ENCODE measurements at places on chromosomes 16 and 17.

GRCh38 chr16:50520451-50521245 lies 27.5 kb upstream of the NKD1 start:
- DNase-seq: no peak

- no peak for DNase-seq
Measured at GRCh38 chr17:67566656-67567055, 151.1 kb upstream of the NOL11 start.

- peak; percentile 34 for DNase-seq
Measured at GRCh38 chr16:87431926-87432325, 39.8 kb downstream of the MAP1LC3B start.

GRCh38 chr17:68033636-68034451 lies 1.7 kb upstream of the KPNA2 start:
- DNase-seq: no peak

- DNase-seq: peak; percentile 79
Measured at GRCh38 chr16:86664522-86665318, 86.4 kb downstream of the FOXL1 start.

- no peak for DNase-seq
Measured at GRCh38 chr17:39963829-39964228, 1.0 kb downstream of the GSDMA start.

DNA sequence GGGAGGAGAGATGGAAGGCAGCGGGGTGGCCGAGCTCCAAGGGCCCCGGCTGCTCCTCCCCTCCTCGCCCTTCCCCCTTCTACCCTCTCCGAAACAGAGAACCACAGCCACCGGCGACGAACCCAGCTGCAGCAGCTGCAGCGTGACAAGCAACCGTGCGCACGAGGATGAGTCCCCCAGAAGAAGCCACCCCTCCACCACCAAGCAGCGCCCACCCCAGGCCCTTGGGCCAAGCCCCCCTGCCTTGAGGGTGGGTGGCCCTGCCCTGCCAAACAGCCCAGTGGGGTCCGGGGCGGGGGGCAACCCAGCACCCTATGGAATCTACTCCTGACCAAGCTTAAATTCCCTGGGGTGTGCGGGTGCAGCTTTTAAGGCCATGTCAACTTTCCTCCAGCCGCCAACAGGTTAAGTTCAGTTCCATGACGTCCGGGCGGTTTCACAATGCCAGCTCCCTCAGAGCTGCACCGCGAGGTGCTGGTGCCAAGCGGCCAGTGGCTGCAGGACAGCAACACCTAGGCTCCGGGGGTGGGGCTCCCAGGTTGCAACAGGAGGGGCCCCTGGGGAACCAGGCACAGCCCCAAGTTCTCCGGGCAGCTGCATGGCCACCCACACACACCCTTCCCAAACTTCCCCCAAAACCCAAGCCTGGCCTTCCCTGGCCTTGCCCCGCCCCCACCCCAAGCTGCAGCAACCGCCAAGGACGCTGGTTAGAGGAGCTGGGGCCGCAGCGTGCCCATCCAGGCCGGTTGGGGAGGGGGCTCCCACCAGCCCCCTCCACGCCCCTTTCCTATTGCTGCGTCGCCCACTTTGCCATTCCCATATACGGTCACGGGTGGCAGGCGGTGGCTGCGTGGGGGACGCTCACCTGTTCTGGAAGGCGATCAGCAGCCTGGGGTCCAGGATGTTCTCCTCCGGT lies 2.0 kb downstream of the CBX4 start:
- DNase-seq: no peak

GRCh38 chr17:49667854-49668253 lies 10.0 kb downstream of the SPOP start:
- DNase-seq: no peak

DNA sequence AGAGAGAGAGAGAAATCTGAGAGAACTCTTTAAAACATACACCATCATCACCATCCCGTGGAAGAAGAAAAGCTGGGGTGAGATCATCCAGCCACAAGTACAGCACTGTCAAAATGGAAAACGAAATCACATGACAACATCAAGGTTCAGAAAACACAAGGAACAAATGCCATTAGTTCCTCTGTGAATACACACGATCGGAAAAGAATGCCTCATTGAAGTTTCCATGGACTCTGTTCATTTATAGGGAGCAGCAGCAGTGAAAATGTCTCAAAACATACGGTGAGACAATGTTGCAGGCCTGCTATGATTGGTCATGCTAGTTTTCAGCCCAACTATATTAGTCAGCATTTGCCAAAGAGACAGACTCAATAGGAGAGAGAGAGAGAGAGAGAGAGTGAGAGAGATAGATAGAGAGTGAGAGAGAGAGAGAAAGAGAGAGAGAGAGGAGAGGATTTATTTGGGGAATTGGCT lies 4.4 kb downstream of the CFAP97D1 start:
- no peak for DNase-seq

- DNase-seq: no peak
Measured at GRCh38 chr17:30565073-30565935, 88.1 kb downstream of the GOSR1 start.

DNA sequence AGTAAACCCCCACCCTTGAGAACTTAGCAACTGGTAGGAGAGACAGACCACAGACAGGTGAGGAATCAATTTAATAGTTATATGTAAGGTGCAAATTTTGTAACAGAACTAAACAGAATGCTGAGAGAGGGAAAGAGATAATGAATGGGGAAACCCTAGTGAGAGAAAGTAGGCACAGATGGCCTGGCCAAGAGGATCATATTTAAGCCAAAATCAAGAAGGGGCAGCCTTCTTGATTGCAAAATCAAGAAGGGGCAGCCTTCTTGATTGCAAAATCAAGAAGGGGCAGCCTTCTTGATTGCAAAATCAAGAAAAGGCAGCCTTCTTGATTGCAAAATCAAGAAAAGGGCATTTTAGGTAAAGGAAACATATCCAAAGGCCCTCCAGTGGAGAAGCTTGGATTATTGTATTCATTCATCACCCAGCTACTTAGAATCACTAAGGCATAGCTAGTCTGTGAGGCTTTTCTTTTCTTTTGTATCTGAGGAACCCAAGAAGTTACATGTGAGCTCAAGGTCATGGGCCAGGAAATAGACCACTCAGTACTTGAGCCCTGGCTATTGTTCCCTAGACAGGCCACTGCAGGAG lies 190.6 kb downstream of the CYLD start:
- no peak for DNase-seq

GRCh38 chr16:74078511-74079231 lies 217.9 kb upstream of the PSMD7 start:
- DNase-seq: no peak

All from amniotic stem cell (primary cell).